ENCODE measurements at places on chromosomes 2 and 18. TPM values are rescaled to one million over a fixed set of nuclear protein-coding genes. Genes with fewer than 3 reads are reported as not detected.
A peak's percentile ranks its signal among the peaks of the same experiment; 100 is the strongest.

DNA sequence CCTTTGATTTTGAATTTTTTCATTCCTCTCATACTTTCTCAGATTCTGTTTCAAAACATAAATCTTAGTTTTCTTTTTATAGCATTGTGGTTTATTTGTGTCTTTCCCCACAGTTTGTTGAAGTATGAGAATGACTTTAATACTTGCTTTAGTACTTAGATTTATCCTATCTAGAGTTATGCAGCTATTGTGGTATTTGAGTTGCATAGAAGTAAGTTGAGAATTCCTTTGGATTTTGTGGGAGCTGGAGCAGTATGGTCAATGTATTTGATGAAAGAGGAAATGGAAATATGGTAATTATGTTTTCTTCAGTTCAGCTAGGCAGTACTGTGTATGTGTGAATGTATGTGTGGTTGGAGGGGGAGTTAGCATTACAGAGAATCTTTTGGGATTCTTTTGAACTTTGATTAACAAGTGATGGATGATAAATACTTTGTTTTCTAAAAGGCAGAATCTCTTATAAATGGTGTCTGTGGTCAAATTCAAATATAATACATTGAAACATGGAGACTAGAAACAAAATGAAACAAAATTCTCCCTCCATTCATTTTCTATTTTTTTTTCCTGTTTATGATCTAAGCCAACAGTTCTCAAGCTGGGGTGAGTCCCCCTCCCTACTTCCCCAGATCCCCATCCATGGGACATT is 3.0 kb downstream of the ACVR2A start:
- H3K27me3 ChIP-seq, result no peaks in the 10 kb centered on the region
- H3K4me3 ChIP-seq, result no peak overlapping the region
- no peaks in the 10 kb centered on the region for H3K36me3 ChIP-seq
- no peaks in the 10 kb centered on the region for H3K4me1 ChIP-seq

The DSG1 gene
- 5.5 TPM for total RNA-seq

DNA sequence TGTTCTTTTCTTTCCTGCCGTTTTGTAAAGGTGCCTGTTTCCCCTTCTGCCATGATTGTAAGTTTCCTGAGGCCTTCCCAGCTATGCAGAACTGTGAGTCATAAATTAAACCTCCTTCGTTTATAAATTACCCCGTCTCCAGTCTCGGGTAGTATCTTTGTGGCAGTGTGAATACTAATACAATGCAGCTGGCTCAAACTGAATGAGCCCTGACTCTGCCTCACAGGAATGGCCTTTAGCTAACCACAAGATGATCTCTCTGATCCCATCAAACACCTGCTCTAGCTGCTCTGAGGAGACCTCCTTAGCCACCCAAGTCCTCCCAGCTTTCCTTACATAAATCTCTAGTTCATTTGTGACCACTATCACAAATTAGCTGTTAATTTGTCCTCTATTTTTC is 41.5 kb upstream of the CAB39 start:
- H3K27me3 ChIP-seq, result no peaks in the 10 kb centered on the region
- H3K4me1 ChIP-seq, result no peaks in the 10 kb centered on the region

DNA sequence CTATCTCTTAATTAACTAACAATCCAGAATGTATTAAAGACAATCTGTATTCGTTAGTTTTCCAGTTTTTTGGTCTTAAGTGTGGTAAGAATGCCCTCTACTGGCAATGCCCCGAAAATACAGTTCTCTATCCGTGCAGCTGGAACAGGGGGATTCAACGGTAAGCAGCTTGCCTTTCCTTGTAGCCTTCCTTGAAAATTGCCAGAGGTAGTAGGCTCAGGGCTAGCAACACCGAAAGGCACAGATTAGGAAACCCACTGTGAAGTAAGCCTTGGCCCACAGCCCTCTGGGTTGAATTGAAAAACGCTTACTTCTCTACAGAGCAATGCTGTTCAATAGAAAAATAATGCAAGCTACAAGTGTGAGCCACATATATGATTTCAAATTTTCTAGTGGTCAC is 17.1 kb upstream of the VPS4B start:
- DNase-seq, result peak; percentile 37
- no peaks in the 10 kb centered on the region for H3K27me3 ChIP-seq
- H3K4me1 ChIP-seq, result no peaks in the 10 kb centered on the region
- no peak overlapping the region for H3K27ac ChIP-seq
- H3K36me3 ChIP-seq, result no peaks in the 10 kb centered on the region

- H3K36me3 ChIP-seq, result no peaks in the 10 kb centered on the region
- H3K4me3 ChIP-seq, result no peak overlapping the region
- no peak overlapping the region for H3K27ac ChIP-seq
- H3K27me3 ChIP-seq, result no peaks in the 10 kb centered on the region
- DNase-seq, result no peak
These were observed 373.0 kb downstream of the NRXN1 start for GRCh38 chr2:50658883-50659282.

The PRKAG3 gene
- not detected for total RNA-seq

The HOXD3 gene
- total RNA-seq, result 2.2 TPM

DNA sequence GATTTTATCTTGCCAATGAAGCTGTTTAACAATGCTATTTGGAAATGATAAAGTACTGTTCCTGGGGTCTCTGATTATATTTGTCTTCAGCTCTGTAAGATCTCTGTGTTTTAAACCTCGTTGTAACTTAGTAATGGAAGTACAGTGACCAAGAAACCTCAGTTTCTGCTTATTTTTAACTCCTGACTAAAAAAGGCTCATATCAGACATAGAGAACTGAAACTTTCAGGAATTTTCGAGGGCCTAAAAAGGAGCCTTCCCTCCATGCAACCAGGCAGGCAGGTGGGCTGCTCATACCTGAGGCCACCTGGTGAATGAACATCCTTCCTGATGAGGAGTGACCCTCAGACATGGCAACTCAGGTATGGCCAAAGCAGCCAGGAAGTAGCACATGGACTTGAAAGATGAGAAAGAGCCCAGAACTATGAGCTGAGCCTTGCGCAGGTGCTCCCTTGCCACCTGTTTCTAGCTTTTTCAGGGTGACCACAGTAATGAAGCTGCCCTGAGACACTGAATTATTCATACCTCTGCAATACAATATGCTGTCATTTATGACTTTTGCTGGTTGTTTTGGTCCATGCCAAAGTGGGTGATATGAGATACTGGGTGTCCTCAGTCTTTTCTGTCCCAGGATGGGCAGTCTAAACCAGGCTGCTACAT is 23.9 kb downstream of the MYO3B start:
- DNase-seq, result no peak
- no peaks in the 10 kb centered on the region for H3K36me3 ChIP-seq
- H3K4me3 ChIP-seq, result no peak overlapping the region
- no peak overlapping the region for H3K27ac ChIP-seq
- H3K4me1 ChIP-seq, result no peaks in the 10 kb centered on the region

DNA sequence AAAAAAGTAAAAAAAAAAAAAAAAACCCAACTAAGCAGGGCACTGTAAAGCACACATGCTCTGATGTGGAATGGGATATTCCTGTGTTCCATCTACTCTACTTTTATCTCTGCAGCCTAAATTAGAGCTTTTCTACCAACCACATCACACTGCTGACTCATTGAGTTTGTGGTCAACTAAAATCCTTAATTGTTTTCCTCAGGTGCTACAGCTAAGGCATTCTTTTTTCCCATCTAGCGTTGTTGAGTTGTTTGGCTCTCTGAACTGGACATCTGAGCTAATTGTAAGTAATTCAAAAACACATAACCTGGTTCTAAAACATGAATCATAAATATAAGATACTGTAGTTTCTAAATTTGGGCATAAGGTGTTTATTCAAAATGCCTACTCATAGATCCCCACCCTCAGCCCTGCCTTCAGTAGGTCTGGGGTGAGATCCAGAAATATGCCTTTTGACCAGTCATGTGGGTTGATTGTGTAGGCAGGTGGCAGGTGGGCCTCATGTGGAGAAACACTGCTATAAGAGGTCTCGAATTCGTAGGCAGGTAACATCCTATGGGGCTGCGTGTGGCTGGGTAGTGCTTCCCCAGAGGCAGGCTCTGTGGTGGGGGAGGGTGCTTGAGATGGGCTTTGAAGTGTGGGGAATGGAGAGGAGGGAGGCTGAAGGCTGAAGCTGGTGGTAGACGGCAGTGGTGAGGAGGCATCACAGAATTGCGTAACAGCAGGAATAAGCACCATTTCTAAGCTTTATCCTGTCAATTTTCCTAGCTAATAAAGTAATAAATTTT is 27.2 kb downstream of the ANKRD29 start:
- no peak overlapping the region for H3K4me3 ChIP-seq
- H3K27me3 ChIP-seq, result no peaks in the 10 kb centered on the region
- no peaks in the 10 kb centered on the region for H3K36me3 ChIP-seq
- no peak for DNase-seq

The UGT1A10 gene
- total RNA-seq, result not detected

DNA sequence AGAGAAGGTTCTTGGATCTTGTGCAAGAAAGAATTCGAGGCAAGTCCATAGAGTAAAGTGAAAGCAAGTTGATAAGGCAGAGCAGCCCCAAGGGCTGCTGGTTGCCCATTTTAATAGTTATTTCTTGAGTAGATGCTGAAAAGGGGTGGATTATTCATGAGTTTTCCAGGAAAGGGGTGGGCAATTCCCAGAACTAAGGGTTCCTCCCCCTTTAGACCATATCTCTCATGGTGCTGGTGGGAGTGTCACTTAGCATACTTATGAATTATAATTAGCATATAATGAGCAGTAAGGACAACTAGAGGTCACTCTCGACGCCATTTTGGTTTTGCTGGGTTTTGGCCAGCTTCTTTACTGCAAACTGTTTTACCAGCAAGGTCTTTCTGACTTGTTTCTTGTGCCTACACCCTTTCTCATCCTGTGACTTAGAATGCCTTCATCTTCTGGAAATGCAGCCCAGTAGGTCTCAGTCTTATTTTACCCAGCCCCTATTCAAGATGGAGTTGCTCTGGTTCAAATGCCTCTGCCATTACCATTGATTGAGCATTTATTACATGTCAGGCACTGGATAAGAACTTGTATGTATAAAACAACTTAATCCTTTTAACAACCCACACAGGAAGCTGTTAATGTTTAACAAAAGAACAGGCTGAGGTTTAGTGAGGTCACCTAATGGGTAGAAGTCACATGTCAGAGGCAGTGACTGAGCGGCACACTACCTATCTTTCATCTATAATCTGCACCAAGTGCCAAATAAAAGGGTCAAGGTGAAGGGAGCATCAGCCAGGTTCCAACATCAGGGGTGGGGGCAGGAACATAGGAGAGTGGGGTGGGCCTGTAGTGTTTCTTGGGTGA is 250.9 kb downstream of the ICOS start:
- DNase-seq, result no peak
- H3K4me1 ChIP-seq, result no peaks in the 10 kb centered on the region
- H3K27me3 ChIP-seq, result no peaks in the 10 kb centered on the region
- no peak overlapping the region for H3K4me3 ChIP-seq
- no peak overlapping the region for H3K27ac ChIP-seq
- no peaks in the 10 kb centered on the region for H3K36me3 ChIP-seq

DNA sequence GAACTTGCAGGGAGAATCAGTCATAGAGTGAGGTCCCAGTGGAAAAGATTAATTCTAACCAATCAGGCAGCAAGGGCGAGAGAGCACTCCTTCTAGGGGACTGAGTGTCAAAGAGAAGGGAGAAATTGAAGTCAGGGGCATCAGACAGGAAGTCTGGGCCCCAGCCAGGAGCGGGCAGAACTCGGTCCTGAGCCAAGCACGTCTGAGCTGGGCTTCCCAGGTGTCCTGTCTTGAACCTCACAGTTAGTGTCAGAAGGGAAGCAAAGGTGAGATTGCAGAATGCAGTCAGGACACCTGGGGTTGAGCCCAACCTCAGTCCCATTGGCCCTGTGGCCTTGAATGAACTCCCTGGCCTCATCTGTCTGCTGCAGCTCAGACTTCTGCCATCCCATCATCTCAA is 220.9 kb downstream of the SMAD2 start:
- H3K27me3 ChIP-seq, result no peaks in the 10 kb centered on the region
- DNase-seq, result no peak
- no peaks in the 10 kb centered on the region for H3K36me3 ChIP-seq

Measured in prostate gland (tissue), 2 donors.